Endodermal cell (in vitro differentiated cells): ENCODE measurements at places on chromosomes 4 and X. TPM values are rescaled to one million over a fixed set of nuclear protein-coding genes. Genes with fewer than 3 reads are reported as not detected.

DNA sequence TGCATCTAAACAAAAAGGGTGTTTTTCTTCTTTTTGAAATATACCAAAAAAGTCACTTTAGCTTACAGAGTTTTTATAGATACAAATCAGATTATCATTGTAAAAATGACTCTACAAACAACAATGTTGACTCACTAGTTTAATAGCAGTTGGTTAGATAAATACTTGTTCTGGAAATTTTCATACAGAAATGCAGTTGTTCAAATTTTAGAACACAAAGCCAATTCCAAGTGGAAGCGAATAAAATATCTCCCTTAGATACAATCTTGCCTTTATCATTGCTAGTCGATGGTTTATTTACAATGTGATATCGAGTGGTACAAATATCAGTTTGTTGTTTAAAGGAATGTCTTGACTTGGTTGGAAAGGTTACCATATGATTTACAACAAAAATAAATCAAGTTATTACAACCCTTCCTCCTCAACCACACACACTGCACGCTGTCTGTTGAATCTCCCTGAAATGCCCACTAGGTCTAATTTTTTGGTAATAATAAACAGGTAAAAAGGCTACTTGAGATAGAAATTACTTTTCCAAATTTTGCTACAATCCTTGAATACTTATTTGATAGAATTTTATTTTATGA, 114.8 kb downstream of the CDS1 start:
- H3K36me3 ChIP-seq: peaks cover 89% of the 10 kb centered on the region
- H3K27ac ChIP-seq: no peak overlapping the region

- H3K36me3 ChIP-seq: peaks cover 4% of the 10 kb centered on the region
- no peak overlapping the region for H3K4me3 ChIP-seq
- no peaks in the 10 kb centered on the region for H3K27me3 ChIP-seq
Measured at GRCh38 chrX:65706041-65706828, 38.8 kb downstream of the MSN start.

- H3K27ac ChIP-seq: no peak overlapping the region
- no peak for DNase-seq
- H3K4me1 ChIP-seq: no peaks in the 10 kb centered on the region
- no peaks in the 10 kb centered on the region for H3K36me3 ChIP-seq
- H3K27me3 ChIP-seq: no peaks in the 10 kb centered on the region
Measured at GRCh38 chr4:39025552-39026085, 6.6 kb downstream of the TMEM156 start.

- peaks cover 6% of the 10 kb centered on the region for H3K4me1 ChIP-seq
- no peak overlapping the region for H3K27ac ChIP-seq
- no peak for DNase-seq
Measured at GRCh38 chr4:26323821-26324220, 3.0 kb downstream of the RBPJ start.

DNA sequence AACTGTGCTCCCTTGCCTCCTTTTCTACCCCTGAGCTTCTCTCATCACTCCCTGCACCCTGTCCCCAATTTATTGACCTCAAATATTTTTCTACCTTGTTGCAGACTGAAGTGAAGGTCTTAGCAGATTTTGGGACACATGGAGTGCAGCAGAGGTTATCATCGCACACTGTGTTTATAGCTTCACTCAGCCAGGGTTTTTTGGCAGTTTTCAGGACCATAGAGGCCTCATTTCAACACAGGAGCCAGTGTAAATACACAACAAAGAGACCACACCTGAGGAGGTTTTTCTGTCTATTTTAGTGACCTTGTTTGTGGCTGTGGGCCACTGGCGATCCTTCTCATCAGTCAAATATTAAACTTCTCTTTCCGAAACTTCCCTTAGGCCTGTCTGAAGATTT, 457.1 kb downstream of the SPRY1 start:
- no peak for DNase-seq
- no peak overlapping the region for H3K4me3 ChIP-seq
- H3K36me3 ChIP-seq: no peaks in the 10 kb centered on the region

- no peak overlapping the region for H3K27ac ChIP-seq
- no peaks in the 10 kb centered on the region for H3K27me3 ChIP-seq
- peaks cover 11% of the 10 kb centered on the region for H3K36me3 ChIP-seq
- peaks cover 1% of the 10 kb centered on the region for H3K4me1 ChIP-seq
- DNase-seq: no peak
- no peak overlapping the region for H3K4me3 ChIP-seq
Measured at GRCh38 chr4:51858605-51859202, 15.8 kb downstream of the DCUN1D4 start.

- H3K27me3 ChIP-seq: no peaks in the 10 kb centered on the region
- no peaks in the 10 kb centered on the region for H3K36me3 ChIP-seq
- H3K4me1 ChIP-seq: no peaks in the 10 kb centered on the region
- H3K27ac ChIP-seq: no peak overlapping the region
- H3K4me3 ChIP-seq: no peak overlapping the region
- no peak for DNase-seq
Measured at GRCh38 chr4:59960143-59960542, 1240.0 kb upstream of the ADGRL3 start.

GRCh38 chrX:4844376-4844775, 1130.9 kb upstream of the PRKX start:
- H3K27me3 ChIP-seq: no peaks in the 10 kb centered on the region
- no peak overlapping the region for H3K4me3 ChIP-seq
- no peak for DNase-seq
- no peaks in the 10 kb centered on the region for H3K36me3 ChIP-seq
- H3K27ac ChIP-seq: no peak overlapping the region

DNA sequence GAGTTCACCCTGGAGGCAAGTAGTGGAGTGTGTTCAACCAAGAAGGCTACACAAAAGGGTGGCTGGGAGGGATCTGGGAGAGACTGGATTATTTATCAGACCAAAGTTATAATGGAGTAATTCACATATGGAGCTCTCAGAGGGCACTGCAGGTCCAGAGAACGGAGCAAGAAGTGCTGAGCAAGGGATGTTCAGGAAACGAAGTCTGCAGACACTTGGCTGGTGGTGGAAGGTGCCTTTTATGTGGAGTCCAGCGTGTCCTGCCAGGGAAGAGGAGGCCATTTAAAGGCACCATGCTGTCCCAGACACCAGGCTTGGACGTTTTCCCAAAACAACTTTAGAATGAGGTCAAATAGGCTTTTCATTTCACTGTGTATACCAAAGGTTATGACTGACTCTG, 130.1 kb downstream of the CEP135 start:
- DNase-seq: no peak
- H3K27me3 ChIP-seq: no peaks in the 10 kb centered on the region
- no peaks in the 10 kb centered on the region for H3K36me3 ChIP-seq
- H3K4me1 ChIP-seq: no peaks in the 10 kb centered on the region

DNA sequence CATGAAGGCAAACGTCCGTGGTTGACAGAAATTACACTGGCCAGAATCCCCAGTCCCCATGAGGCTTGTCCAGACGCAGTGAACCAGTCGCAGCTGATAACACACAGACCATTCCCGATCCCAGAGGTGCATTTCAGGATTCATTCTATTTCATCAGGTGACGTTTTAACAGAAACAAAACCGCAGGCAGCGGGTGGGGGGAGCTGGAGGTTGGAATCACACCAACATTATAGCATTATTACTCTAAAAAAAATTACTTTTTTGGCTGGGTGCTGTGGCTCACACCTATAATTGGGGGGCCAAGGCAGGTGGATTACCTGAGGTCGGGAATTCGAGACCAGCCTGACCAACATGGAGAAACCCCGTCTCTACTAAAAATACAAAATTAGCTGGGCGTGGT, 25.2 kb downstream of the NOP14 start:
- no peak overlapping the region for H3K4me3 ChIP-seq
- no peak for DNase-seq
- H3K27ac ChIP-seq: no peak overlapping the region
- H3K27me3 ChIP-seq: no peaks in the 10 kb centered on the region

GRCh38 chr4:144709159-144709558, 63.2 kb downstream of the HHIP start:
- H3K4me3 ChIP-seq: no peak overlapping the region
- no peaks in the 10 kb centered on the region for H3K36me3 ChIP-seq
- peak; percentile 88 for DNase-seq
- H3K4me1 ChIP-seq: peaks cover 10% of the 10 kb centered on the region
- H3K27ac ChIP-seq: no peak overlapping the region

- no peak overlapping the region for H3K27ac ChIP-seq
- H3K36me3 ChIP-seq: peaks cover 63% of the 10 kb centered on the region
- no peak for DNase-seq
- H3K4me3 ChIP-seq: no peak overlapping the region
Measured at GRCh38 chr4:56496241-56496640, 9.3 kb upstream of the ARL9 start.

- H3K36me3 ChIP-seq: no peaks in the 10 kb centered on the region
- H3K4me3 ChIP-seq: peak overlapping the region; percentile 97
- no peak for DNase-seq
- peak overlapping the region; percentile 40 for H3K27ac ChIP-seq
Measured at GRCh38 chr4:4541040-4541631, 712 bp downstream of the STX18 start.

- no peaks in the 10 kb centered on the region for H3K4me1 ChIP-seq
- DNase-seq: no peak
- no peaks in the 10 kb centered on the region for H3K36me3 ChIP-seq
- no peak overlapping the region for H3K4me3 ChIP-seq
- H3K27me3 ChIP-seq: no peaks in the 10 kb centered on the region
Measured at GRCh38 chr4:159564615-159565014, 461.7 kb downstream of the RAPGEF2 start.

The MAGEA4 gene
- 0.14 TPM in 1 of 2 replicates, not detected in the other for total RNA-seq

- no peaks in the 10 kb centered on the region for H3K27me3 ChIP-seq
- no peaks in the 10 kb centered on the region for H3K4me1 ChIP-seq
- no peaks in the 10 kb centered on the region for H3K36me3 ChIP-seq
- no peak for DNase-seq
Measured at GRCh38 chrX:30981968-30982367, 89.9 kb downstream of the FTHL17 start.
